Activated naive CD8-positive, alpha-beta T cell treated with anti-CD3 and anti-CD28 coated beads, Interleukin-2, amount 10 ng/mL, durations not matched to agents 7 days and 5 days (primary cell): ENCODE measurements at places on chromosomes 2 and 18. TPM values are rescaled to one million over a fixed set of nuclear protein-coding genes. Genes with fewer than 3 reads are reported as not detected.

DNA sequence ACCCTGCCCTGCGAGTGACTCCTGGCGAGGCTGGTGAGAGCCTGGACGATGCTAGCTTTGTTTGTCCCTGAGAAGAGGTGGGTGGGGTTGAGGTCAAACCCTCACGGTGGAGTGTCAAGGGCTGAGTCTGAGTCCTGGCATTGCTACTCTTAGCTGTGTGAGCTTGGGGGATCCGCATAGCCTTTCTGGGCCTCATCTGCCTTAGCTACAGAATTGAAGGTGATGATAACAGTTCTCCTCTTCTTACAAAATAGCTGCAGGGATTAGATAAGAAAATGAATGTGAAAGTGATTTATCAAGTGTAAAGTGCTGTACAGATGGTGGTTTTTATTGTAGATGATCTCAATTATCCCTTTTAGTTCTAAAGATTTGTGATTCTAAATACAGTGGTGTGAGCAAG is 144.6 kb downstream of the LPIN1 start:
- no peak overlapping the region for H3K4me3 ChIP-seq
- H3K27ac ChIP-seq = no peak overlapping the region
- peaks cover 2% of the 10 kb centered on the region for H3K27me3 ChIP-seq
- H3K4me1 ChIP-seq = peaks cover 2% of the 10 kb centered on the region
- DNase-seq = no peak
- H3K36me3 ChIP-seq = peaks cover 5% of the 10 kb centered on the region

- no peak overlapping the region for H3K4me3 ChIP-seq
- H3K27ac ChIP-seq = no peak overlapping the region
- no peaks in the 10 kb centered on the region for H3K4me1 ChIP-seq
- H3K27me3 ChIP-seq = no peaks in the 10 kb centered on the region
- no peak for DNase-seq
Measured at GRCh38 chr2:39632876-39633275, 32.8 kb upstream of the TMEM178A start.

- no peaks in the 10 kb centered on the region for H3K36me3 ChIP-seq
- DNase-seq = no peak
- H3K27ac ChIP-seq = no peak overlapping the region
- no peaks in the 10 kb centered on the region for H3K27me3 ChIP-seq
- no peaks in the 10 kb centered on the region for H3K4me1 ChIP-seq
Measured at GRCh38 chr2:194562329-194562728, 1094.7 kb upstream of the SLC39A10 start.

DNA sequence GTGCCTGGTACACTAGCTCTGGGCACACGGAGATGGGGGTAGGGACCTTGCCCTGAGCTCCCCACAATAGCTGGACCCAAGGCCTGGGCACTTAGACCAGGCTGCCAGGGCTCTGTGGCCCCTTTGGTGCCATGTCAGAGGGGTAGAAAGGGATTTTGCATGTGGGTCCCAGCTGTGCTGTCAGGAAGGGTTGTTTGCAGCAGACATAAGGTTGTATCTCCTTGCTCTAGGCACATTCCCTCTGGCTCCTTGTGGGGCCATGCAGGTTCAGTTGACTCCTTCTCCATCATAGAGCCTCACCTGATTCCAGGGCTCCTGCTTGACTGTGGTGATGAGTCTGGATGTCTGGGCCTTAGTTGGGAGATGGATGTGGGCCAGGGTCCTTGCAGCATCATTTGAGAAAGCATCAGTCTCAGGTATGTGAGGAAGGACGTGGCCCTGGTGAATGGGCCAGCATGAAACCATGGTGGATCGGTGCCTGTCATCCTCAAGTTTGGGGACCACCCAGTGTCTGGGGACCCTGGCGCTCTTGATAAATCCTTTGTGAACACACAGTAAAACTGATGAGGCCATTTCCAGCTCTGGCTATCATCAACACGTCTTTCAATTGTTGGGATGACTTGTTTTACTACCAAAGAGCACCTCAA is 461.9 kb upstream of the HS6ST1 start:
- H3K4me1 ChIP-seq = no peaks in the 10 kb centered on the region
- no peak for DNase-seq
- peaks cover 4% of the 10 kb centered on the region for H3K27me3 ChIP-seq
- H3K36me3 ChIP-seq = no peaks in the 10 kb centered on the region
- H3K27ac ChIP-seq = no peak overlapping the region

The SERPINB13 gene
- total RNA-seq = not detected
